ENCODE measurements at places on chromosomes 4 and X. TPM values are rescaled to one million over a fixed set of nuclear protein-coding genes. Genes with fewer than 3 reads are reported as not detected.

Gene TMSB15A
- total RNA-seq, result 0.46 TPM

Gene CABS1
- not detected for total RNA-seq

DNA sequence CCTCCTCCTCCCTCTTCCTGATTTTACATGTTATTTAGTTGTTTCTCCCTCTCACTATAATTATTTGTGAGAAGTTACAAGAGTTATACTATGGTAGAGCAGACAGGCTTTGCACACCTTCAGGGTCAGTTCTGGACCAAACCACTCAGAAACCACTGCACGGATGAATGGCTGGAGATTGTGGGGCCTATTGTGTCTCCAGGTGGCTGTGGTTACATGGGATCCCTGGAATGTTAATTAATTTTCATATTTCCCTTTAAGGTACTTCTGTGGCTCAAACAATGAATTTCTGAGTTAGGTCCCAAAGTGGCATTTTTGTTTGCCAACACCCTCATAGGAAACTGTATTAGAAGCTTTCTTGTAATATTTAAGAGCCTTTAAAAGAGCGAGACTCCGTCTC lies 151.9 kb downstream of the BMPR1B start:
- DNase-seq, result peak; percentile 40

- no peak for DNase-seq
These were observed 168.9 kb upstream of the PUDP start for GRCh38 chrX:7316887-7317286.

DNA sequence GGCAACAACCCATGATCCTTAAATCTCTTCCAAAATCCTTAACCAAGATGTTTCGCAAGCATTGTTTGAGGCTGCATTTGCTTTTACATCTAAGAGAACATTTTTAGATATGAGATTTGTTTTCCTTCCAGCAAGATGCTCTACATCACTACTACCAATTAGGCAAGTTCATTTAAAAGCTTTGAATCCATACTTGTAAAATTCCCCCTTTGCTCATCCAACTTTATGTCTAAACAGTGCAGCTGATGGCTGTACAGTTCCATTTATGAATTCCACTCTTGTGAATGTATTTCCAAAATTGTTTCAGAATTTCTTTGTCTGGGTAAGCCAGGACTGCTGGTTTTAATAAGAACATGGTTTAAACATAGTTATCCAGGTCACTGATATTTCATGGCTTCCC lies 31.5 kb downstream of the RAI2 start:
- DNase-seq, result no peak

Gene ZCCHC12
- total RNA-seq, result 0.16 TPM

Gene PLK4
- 2.8 TPM for total RNA-seq

Gene TRIM61
- total RNA-seq, result 1.4 TPM

GRCh38 chr4:174201871-174202270 lies 81.6 kb downstream of the FBXO8 start:
- DNase-seq, result no peak

Gene FUNDC2
- 49.5 TPM for total RNA-seq

GRCh38 chr4:48420144-48420543 lies 63.0 kb upstream of the SLC10A4 start:
- no peak for DNase-seq

DNA sequence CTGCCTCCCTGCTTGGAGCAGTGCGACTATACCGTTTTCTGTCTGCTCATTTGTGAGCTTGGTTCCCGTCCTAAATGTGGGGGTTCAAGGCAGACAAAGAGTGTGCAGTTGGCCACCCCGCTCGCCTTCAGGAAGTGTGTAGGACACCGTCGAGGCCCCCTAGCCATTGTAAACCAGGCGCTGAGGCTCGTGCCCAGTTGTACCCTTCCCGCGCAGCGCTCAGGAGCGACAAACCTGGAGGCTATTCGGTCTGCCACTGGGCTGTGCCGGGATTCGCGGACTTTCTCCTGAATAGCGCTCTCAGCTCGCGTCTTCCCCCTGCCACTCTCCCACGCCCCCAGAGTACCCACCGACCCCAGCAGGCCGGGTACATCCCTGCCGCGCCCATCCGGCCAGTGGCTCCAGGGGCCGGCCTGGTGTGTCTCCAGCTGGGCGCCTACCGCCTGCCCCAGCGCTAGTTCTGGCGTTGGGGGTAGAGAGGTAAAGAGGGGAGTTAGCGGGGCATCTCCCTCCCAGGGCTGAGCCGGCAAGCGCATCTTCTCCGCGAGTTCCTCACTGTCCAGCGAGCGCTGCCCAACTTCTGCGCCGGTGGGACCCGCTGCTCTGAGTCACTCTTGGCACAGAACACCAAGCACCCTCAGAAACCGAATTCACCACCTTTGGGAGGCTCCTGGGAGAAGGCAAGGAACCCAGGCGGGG lies 880 bp upstream of the LONRF3 start:
- no peak for DNase-seq

Gene CPZ
- total RNA-seq, result 6.3 TPM

GRCh38 chrX:38807873-38808272 lies 6.6 kb downstream of the MID1IP1 start:
- no peak for DNase-seq

DNA sequence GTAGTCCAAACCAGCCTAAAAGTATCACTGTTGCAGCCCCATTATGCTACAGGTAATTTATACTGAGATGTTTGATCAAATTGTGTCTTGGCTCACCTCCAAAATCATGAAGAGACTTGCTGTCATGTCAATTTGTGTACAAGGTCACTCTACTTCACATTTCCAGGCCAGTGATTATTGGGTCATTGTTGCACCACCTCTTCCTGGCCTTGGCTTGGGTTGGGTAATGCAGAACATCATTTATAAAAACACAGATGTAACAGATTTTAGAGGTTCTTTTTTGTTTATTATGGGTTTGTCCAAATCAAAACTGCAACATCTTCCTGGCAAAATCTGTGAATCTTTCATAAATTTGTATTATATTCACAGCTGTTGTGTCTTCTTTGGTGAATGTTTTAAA lies 459.5 kb downstream of the ANKRD50 start:
- DNase-seq, result no peak

- no peak for DNase-seq
These were observed 11.0 kb upstream of the CWH43 start for GRCh38 chr4:48974979-48975640.

GRCh38 chr4:187711586-187711985 lies 284.0 kb upstream of the ZFP42 start:
- DNase-seq, result no peak

GRCh38 chr4:140523370-140523856 lies 555 bp upstream of the ELMOD2 start:
- DNase-seq, result peak; percentile 2

- peak; percentile 35 for DNase-seq
These were observed 641.3 kb downstream of the RPA4 start for GRCh38 chrX:97524997-97525396.

GRCh38 chrX:67692246-67692645 lies 148.4 kb downstream of the AR start:
- DNase-seq, result peak; percentile 84

GRCh38 chrX:3244203-3244743 lies 102.2 kb downstream of the MXRA5 start:
- DNase-seq, result peak; percentile 93

- no peak for DNase-seq
These were observed 250.7 kb upstream of the ZFP42 start for GRCh38 chr4:187744911-187745310.

- DNase-seq, result no peak
These were observed 6.0 kb downstream of the RAB28 start for GRCh38 chr4:13478131-13478530.

Gene ODAM
- total RNA-seq, result not detected

Gene NPY2R
- total RNA-seq, result not detected

- DNase-seq, result no peak
These were observed 31.3 kb downstream of the FAM241A start for GRCh38 chr4:112176596-112176995.

GRCh38 chr4:16205298-16206164 lies 20.7 kb downstream of the TAPT1 start:
- no peak for DNase-seq

Gene MAD2L1
- total RNA-seq, result 9.0 TPM

DNA sequence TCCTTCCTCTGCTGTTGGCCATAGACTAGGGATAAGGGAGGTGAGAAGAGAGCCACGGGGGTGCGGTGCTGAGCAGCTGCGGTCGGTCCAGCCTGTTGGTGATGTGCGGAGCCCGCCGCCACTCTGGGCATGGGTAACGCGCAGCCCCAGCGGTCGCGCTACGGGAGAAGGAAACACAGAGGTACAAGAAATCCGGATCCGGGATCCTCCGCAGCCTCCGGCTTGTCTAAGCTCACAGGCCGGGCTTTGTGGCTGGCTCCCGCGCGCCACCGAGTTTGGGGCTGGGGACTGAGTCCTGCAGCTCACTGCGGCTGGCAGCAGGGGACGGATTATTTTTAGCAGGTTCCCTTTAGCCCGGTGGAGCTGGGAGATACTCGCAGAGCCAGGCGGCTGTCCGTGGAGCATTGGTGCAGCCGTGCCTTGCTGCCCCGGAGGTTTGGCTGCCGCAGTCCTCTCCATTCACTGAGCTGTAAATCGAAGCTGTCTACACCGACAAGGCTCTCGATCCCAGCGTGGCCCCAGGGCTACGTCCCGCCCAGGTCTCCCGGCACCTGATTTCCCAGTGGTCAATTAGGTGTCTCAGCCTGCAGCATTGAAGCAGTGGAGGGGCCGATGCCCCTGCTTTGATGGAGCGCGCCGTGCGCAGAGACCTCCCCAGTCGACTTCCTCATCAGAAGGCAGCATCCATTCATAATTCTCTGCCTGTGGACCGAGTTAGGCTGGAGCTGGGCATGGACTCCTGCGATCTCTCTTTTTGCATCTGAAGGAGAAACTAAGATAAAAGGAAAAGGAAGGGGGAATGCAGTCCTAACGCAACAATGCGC lies 81.9 kb upstream of the SCML1 start:
- DNase-seq, result peak; percentile 22

- no peak for DNase-seq
These were observed 137.0 kb upstream of the PSAPL1 start for GRCh38 chr4:7571701-7572100.

DNA sequence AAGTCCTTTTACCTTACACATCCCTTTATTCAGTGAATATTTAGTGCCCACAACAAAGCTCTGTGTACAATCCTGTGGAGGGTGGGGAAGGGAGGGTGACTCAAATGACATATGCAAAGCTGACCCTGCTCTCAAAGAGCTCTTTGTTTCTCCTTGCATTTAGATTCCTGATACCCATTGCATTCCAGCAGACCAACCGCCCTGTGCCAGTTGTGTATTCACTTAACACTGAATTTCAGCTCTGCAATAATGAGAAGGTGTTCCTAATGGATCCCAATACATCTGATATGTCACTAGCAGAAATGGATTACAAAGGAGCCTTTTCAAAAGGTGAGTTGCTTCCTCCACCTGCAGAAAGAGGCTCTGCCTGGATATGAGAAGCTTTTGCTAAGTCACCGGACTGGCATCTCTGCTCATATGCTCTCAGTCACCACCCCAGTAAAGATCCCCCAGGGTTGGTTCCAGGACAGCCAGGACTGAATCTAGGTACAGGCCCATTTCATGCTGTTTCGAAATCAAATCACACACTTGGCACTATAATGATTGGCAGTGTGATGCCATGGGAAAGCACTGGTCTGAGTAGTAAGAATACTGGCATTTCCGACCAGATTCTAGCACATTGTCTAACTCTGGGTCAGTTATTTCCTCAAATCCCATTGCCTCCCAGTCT lies 17.1 kb upstream of the ANXA3 start:
- peak; percentile 66 for DNase-seq

- no peak for DNase-seq
These were observed 180.0 kb downstream of the CFAP299 start for GRCh38 chr4:80515496-80515895.

Gene PCDH10
- total RNA-seq, result 12.5 TPM

DNA sequence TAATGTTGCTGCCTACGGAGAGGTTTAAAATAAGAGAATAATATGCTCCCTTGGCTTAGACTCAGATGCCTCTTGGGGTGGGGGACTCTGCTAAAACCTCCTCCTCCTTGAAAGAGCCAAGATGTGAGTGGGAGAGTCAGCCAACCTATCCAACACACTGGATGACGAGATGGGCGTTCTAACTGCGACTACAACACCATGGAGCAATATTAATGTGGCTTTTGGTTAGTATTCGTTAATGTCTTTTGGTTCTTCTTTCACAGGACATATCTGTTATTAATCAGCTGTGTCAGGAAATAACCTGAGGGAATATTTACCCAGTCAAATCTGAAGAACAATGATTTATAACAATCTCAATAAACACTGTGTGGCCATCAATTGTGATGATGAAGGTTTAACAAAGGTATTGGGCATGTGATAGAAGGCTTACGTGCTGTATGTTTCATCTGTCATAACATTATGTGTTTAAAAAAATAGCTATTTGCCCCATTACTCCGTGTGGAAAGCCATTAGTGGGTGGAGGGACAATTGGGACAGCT lies 143.5 kb upstream of the FTHL17 start:
- no peak for DNase-seq

Gene PF4V1
- not detected for total RNA-seq

- no peak for DNase-seq
These were observed 1513.9 kb upstream of the PCDH10 start for GRCh38 chr4:131635191-131635590.

GRCh38 chr4:102094481-102094880 lies 250.8 kb downstream of the SLC39A8 start:
- DNase-seq, result no peak

DNA sequence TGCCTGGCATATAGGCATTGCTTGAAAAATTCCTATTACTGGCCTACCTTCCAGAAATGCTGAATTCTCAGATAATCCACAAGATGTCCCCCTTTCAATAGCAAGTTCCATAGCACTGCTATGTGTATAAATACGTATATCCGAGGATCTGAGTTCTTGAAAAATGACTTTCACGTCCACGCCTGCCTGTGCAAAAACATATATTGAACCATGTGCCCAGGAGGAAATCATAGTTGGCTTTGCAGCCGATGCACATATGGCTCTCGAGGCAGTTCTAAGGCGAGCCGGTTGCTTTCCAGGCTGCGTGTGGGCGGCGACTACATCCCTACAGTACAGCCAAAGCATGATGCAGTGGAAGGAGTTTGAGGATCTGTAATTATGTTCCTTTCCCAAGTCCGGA lies 55.4 kb upstream of the ESX1 start:
- DNase-seq, result peak; percentile 14

Gene CENPE
- 5.6 TPM for total RNA-seq

Gene GPRASP3
- total RNA-seq, result 8.0 TPM

Gene PLAC8
- 27.8 TPM for total RNA-seq

DNA sequence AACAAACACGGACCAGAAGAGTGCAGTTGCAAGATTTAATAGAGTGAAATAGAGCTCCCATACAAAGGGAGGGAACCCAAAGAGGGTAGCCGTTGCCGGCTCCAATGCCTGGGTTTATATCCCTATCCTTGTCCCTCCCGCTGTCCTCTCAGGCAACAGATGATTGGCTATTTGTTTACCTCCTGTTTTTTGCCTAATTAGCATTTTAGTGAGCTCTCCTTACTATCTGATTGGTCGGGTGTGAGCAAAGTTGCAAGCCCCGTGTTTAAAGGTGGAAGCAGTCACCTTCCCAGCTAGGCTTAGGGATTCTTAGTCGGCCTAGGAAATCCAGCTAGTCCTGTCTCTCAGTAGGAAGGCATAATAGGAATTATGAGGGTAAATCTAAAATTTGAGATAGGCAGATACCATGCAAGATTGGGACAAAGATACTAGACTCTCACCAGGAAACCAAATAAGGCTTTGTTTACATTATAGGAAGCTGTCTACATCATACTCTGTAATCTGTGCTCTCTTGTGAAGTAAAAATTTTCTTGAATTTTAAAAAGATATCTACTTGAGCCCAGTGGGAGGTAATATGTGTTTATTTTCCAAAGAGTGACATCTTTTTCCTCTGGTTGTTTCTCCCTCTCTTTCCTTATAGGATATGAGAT lies 65.9 kb downstream of the ATP10D start:
- DNase-seq, result no peak

- no peak for DNase-seq
These were observed 60.4 kb downstream of the EFNB1 start for GRCh38 chrX:68889249-68889648.
